ENCODE measurements at places on chromosomes 1 and 21.

- DNase-seq: no peak
Observed at GRCh38 chr1:109705411-109705810, 6.6 kb upstream of the GSTM5 start.

DNA sequence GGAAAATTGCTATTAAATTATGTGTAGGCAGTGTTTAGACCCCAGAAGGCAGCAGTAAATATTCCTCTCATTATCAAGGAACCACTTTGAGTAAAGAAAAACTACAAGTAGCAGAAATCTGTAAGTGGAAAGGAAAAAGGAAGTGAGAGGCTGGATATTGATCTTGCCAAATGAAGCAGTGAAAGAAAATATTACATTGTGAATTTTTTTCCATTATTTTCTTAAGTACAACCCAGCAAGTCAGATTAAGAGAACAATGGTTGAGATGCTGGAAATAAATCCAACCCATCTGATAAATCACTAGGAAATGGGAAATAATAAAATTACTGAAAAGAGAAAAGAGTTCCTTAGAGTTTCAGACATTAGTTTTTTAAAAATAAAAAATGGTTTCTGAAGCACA, 106.7 kb downstream of the HMCN1 start:
- DNase-seq: no peak

- DNase-seq: no peak
Observed at GRCh38 chr1:156772728-156773497, 5.6 kb downstream of the PRCC start.

GRCh38 chr1:196152086-196152485, 456.2 kb downstream of the KCNT2 start:
- DNase-seq: no peak

DNA sequence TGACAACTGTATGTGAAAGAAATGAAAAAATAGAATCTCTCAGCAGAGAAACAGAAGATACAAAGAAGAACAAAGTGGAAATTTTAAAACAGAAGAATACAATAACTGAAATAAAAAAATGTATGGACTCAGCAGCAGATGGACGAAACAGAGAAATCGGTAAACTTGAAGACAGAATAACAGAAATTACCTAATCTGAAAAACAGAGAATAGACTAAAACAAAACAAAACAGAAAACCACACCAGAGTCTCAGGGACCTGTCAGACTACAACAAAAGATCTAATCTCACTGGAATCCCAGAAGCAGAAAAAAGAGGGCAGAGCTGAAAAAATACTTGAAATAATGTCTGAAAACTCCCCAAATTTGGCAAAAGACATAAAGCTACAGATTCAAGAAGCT, 83.0 kb downstream of the ZSWIM5 start:
- DNase-seq: no peak

DNA sequence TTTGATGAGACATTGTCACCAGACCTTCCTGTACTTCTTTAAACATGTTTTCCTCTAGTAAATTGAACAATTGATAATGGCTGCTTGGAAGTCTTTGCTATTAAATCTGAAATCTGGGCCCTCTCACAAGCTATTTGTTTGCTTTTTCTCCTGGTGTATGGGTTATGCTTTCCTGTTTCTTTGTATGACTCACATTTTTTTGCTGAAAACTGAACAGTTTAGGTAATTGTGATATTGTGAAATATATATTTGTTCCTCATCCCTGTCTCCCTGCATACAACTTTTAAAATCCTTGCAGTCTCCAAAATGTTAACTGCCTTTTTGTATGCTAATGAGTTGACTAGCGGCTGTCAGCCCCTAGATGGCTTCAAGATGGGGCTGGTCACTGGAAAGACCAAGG, 61.6 kb downstream of the MAP3K21 start:
- DNase-seq: no peak

- DNase-seq: no peak
Observed at GRCh38 chr1:197081117-197081753, 14.2 kb upstream of the F13B start.

- DNase-seq: no peak
Observed at GRCh38 chr1:91579658-91580228, 79.1 kb downstream of the CDC7 start.

DNA sequence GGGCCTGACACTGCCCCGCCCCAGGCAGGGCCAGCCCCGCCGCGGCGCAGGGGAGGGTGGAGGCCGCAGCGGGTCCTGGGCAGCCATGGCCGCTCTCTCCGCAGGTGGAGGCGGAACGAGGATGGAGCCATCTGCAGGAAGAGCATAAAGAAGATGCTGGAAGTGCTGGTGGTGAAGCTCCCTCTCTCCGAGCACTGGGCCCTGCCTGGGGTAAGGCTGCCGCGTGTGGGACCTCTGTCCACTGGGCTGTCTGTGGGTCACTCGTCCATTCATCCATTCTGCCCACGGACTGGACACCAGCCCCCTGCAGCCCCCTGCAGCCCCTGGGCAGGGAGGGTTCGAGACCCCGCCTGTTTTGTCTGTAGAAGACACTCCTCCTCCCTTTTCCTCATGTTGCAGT, 18.4 kb upstream of the LRRC3 start:
- no peak for DNase-seq

GRCh38 chr1:115107516-115108260, 18.4 kb upstream of the TSPAN2 start:
- no peak for DNase-seq

DNA sequence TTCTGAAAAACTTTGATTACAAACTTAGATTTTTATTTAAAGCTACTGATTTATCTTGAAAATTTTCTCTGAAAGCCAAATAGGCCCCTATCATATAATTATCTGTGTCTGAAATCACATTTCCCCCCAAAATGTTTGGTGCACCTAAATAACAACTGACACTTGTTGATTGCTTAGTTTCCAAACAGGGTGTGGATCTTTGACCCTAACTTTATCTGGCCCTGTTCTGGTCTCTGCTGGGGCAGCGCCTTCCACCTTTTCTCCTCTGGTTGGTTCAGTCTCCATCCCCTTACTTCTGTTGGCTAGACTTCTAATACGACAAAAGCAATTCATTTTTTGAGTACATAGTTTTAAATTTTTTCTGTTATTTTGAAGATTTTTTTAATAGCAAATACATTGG, 10.2 kb upstream of the OTUD7B start:
- DNase-seq: no peak

DNA sequence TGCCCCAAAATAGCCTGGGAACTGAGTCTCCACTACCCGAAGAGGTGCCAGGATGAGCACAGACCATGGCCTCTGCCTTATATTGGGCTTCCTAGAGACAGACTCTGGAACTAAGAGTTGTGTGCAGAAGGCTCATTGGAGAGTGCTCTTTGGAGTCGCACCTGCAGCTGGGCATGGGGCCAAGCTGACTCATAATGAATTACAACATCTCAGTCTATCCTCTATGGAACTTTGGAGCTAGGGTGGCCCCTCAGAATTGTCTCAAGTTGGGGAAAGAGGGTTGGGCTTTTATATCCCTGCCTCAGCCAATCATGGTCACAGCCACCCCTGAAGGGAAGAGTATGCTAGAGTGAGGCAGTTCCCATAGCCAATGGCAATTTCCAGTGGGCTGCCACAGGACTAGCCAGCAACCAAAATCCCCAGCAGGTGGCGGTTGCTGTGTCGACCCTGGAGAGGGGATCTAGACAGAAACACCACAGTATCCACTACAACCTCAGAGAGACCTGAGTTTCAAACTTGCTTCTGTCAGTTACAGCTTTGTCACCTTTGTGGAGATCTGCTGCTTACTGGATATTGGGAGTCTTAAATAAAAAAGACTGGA, 93.8 kb downstream of the DMRTA2 start:
- no peak for DNase-seq

GRCh38 chr1:226574044-226574443, 25.5 kb downstream of the STUM start:
- no peak for DNase-seq

- DNase-seq: no peak
Observed at GRCh38 chr1:92910081-92910480, 51.2 kb downstream of the DIPK1A start.

DNA sequence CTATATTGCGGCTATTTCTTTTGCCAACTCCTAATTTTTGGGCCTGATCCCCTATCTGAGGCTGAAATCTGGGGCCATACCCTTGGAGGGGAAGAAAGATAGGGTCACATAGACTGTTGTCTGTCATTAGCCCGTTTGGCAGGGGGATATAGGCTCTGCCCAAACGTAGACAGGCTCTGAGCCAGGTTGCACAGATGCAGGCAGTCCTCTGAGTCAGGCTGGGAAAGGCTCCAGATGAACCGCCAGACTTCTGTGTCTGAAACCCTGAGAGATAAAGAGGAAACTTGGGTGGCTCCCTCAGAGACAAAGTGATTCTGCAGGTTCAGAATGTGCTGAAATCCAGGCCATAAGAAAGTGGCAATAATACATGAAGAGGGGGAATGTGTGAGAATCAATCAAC, 4.0 kb upstream of the CAP1 start:
- DNase-seq: no peak

DNA sequence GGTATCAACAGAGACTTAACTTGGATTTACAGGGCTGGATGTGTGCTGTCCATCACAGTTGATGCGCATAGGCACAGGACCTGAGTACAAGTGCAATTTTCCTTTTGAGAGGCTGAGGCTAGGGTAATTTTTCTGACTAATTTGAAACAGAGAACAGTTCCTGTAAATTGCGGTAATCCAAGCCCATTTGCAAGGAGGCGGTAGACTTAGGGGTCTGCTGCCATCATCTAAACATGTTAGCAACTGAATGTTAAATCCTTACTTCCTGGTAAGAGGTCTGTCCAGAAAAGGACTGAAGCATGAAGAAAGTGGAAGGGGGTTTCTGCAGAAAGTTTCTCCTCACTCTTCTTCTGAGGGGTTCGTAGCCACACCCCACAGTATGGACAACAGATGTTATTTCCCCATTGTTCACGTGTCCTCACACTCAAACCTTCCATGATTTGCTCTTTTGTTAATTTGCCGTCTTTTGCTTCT, 23.7 kb upstream of the C1orf198 start:
- DNase-seq: no peak

DNA sequence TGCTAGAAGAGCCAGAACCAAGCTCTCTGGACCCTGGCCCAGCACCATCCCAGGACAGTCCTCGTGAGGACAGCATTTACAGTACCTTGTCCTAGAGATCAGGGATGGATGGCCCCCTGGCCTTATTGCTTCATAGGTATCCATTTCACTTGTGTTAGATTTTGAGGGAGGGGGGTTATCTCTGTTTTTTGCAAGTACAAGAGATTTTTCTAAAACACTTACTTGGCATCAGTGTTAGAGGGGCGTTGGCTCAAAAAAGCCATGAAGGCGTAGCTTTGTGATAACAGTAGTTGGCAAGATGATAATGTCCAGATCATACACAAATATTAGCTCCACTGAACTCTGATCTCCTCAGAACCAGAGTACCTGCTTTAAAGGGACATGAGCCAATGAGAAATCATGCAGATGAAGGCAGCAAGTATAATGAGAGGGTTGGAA, 5.8 kb upstream of the ATP1B1 start:
- no peak for DNase-seq

GRCh38 chr1:212503714-212504113, 71.0 kb downstream of the NENF start:
- no peak for DNase-seq

GRCh38 chr21:31218830-31219608, 125.0 kb downstream of the TIAM1 start:
- DNase-seq: no peak

DNA sequence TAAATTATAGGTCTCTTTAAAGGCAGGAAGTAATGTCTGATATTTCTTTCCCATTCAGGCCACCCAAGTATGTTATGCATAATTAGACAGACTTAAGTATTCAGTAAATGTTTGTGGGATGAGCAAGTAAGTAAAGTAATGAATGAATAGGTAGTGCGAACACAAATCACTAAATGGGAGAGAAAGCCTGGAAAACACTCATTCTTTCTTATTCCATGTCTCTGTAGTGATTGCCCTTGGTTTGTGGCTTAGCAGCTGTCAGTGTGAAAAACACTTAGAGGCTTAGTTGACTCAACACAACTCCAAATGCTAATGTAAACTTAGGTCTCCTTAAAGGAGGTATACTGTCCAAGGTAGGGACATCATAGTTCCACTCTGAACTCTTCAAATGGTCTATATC, 182.5 kb downstream of the ZC3H11B start:
- DNase-seq: no peak

DNA sequence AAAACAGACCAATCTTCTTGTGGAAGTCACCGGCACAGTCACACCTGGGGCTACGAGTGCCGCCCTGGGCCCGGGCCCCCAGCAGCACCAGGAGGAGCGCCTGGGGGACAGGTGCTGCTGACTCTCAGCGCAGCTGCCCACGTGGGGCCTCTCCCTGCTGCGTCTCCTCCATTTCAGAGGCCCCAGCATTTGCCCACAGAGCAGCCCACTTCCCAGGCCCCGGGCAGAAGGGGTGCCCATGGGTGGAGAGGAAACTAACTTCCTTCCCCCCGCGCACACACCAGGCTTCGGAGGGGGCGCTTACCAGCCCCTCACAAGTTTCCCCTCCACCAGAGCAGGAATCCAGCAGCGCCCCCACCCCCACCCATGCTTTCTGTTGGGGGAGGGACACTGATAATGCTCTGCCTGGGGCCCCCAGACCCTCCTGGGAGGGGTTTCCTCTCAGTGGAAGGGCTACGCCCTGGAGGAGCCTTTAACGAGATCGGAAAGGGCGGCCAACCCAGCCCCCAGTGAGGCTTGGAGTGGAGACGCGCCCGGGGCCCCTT, 440 bp downstream of the TNFRSF25 start:
- DNase-seq: no peak

- DNase-seq: no peak
Observed at GRCh38 chr1:230823931-230824381, 44.4 kb downstream of the C1orf198 start.

DNA sequence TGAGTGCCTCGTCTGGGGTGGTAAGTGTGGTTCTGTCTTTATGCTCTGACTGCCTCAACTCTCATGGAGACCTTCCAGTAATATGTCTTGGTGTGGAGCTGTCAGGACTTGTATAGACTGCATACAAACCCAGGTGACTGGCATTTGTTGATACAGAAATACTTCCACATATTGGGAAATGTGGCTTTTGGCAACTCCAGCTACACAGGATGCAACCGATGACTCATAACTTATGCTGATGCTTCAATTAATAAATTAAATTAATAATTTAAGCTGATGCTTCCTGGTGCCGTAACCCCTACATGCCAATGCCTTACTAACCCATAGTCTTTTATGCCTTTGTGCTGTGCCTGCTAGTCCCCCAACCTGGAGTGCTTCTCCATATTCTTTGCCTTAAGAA, 72.3 kb upstream of the ARTN start:
- DNase-seq: no peak

DNA sequence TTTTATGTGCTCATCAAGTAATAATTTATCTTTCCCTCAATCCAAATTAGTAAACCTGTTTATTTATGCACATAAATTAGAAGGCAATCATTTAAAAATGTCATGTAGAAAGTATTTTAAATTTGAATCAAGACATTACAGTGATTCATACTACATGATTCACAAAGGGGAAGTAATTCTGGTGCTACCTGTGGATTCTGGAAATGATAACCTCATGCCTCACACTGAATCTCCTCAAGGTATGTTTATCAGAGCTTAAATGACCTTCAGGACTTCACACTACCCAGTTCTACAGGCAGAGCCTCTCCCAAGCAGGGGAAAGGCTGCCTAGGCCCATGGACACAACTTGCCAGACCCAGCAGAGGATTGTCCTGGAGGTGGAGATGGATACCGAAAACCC, 25.2 kb upstream of the TDRD10 start:
- DNase-seq: no peak

- DNase-seq: no peak
Observed at GRCh38 chr1:212608959-212609700, 569 bp downstream of the ATF3 start.
